ENCODE measurements at places on chromosomes 7 and 10. TPM values are rescaled to one million over a fixed set of nuclear protein-coding genes. Genes with fewer than 3 reads are reported as not detected.
A peak's percentile ranks its signal among the peaks of the same experiment; 100 is the strongest.

Gene HTR5A
- total RNA-seq, result not detected

Gene CYP26C1
- total RNA-seq, result 0.37 TPM

Gene ORAI2
- 48.5 TPM for total RNA-seq

Gene SEMA4G
- total RNA-seq, result 9.1 TPM

Gene HABP2
- not detected for total RNA-seq

Gene SUN3
- not detected for total RNA-seq

Gene LDB3
- 1.0 TPM for total RNA-seq

Gene CUBN
- 2.2 TPM for total RNA-seq

DNA sequence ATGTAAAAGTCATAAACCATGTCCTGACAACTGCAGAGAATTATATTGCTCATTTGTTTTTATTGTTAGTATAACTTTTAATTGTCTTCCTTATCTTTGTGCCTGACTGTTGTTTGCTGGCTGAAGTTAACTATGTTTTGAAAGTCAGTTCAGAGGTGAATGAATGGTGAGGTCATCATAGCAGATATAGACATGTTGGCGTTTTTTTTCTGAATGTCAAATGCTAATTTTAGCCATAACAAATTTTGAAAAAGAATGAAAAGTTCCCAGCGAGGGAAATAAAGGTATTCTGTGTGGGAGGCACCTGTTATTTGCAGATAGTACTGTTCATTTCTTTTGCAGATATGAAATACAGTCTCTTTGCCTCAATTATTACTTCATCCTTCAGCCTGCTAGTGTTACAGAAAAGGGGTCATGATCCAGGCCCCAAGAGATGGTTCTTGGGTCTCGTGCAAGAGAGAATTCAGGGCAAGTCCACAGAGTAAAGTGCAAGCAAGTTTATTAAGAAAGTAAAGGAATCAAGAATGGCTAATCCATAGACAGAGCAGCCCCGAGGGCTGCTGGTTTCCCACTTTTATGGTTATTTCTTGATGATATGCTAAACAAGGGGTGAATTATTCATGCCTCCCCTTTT is 96.5 kb downstream of the CAMK1D start:
- DNase-seq, result no peak

GRCh38 chr7:74297516-74298233 is 8.5 kb downstream of the CLIP2 start:
- no peak for DNase-seq

DNA sequence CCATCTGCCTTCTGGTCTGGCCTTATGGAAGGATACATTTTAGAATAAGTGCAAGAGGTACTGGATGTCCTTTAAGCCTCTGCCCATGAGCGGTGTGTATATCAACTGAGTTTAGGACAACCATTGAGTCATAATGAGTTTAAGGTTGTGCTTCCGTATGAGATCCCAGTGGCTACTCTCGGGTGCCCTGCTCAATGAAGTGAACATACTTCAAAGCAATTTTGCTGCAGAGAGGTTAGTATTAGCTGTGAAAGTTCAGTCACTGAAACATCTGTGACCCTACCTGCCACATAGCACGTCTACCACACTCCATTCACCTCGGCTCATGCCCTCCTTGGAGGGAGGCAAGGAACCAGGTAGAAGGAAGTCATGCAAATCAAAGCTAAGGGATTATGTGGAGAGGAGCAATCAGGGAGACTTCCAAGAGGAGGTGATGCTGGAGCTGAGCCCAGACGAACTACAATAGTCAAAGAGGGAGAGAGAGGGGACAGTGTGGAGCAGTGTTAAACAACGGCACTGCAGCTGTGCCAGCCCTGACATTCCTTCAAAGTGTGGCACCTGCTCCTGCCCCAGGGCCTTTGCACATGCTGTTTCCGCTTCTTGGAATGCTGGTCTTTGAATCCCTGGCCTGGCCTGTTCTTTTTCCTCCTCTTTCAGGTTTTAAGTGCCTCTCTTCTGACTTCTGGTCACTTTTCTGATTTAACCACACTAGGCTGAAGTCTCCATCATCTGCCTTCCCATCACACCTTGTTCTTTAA is 25.4 kb downstream of the BTBD16 start:
- no peak for DNase-seq

- no peak for DNase-seq
Measured at GRCh38 chr7:138338361-138338760, 121.7 kb upstream of the TRIM24 start.

- DNase-seq, result no peak
Measured at GRCh38 chr10:69278446-69278963, at the start of gene HK1. Gene HK1 (plus strand): TSS chr10:69278496.

- no peak for DNase-seq
Measured at GRCh38 chr10:79013406-79013987, 55.3 kb upstream of the ZMIZ1 start.

DNA sequence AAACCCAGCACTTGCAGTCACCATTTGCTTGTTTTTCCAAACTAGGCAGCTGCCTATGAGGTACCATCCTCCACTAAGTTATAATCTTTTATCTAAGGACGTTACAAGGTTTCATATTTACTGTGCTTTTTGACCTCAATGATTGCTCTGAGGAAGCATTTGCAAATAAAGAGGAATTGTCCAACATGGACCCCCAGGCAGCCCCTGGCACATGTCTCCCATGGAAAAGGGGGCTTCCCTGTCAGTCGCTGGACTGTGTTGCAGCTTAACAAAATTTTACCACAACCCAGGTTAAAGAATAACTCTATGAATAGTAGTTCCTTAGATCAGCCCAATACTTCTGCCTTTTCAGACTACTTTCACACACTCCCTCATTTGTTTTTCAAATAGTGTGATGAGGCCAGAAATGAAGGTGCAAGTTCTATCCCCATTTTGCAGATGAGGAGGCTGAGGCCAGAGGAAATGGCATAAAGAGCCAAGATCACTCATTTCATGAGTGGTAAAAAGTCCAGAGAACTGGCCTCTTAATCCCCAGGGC is 52.8 kb upstream of the ZPBP start:
- DNase-seq, result no peak

GRCh38 chr10:65847436-65848230 is 1078.2 kb upstream of the LRRTM3 start:
- DNase-seq, result no peak

GRCh38 chr7:94996369-94996768 is 89.0 kb downstream of the PPP1R9A start:
- no peak for DNase-seq

DNA sequence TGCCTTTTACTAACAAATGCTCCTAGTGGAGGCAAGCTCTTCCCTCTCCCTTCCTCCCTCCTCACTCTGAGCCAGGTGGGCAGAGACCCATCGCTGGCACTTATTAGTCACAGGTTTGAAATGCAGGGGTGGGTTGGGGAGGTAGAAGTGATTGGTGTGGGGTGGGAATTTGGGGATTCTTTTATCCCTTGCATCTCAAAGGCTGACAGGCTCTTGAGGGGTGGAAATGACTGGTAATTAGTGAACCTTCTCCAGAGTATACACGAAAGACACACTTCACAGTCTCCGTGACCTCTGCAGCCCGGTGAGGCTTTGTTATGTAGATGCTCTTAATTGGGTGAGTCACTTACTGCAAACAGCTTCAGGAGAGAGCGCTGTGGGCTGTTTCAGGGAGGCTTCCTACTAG is 13.9 kb upstream of the LRMDA start:
- DNase-seq, result no peak

DNA sequence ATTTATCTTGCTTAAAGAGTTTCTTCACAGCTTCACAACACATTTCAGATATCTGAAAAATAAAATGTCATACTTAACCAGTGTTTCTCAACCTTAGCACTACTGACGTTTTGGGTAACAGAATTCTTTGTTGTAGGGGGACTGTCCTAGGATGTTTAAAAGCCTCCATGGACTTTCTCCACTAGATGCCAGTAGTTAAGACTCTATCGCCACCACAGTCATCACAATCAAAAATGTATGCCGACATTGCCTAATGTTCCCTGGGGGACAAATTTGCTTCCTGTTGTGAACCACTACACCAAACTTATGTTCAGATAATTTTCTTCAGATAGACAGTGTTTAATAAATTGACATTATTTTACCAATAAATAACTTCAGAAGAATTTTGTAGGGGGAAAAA is 13.4 kb downstream of the NOC3L start:
- no peak for DNase-seq

DNA sequence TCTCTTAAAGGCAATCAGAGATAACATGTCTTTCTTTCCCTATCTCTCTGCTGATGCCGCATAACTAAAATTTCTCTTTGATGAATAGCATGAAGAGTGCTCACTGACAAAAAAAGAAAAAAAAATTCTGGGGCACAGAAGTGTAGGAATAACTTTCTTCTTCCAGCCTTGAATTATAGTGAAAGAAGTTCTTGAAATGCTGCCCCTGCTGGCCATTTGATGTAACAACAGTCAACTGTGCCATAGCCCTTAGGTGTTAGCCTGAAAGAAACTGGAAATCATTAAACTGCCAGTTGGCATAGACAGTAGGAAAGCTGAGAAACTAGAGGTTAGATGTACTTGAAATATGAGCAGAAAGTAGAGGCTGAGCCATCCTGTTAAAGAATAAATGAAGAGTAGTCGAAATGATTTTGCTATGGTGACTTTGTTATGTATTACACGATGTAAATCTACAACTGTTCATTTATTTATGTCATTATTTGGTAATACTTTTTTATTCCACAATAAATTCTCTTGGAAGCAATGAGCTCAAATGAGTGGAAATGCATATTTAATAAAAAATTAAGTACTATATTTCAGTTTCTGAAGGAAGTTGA is 48.3 kb upstream of the FAM171A1 start:
- DNase-seq, result peak; percentile 41

GRCh38 chr7:131630427-131630826 is 74.0 kb upstream of the PODXL start:
- DNase-seq, result no peak

- no peak for DNase-seq
Measured at GRCh38 chr7:142496545-142496991, 238.7 kb upstream of the PRSS58 start.

- no peak for DNase-seq
Measured at GRCh38 chr7:67311901-67312300, 315.3 kb downstream of the TYW1 start.

DNA sequence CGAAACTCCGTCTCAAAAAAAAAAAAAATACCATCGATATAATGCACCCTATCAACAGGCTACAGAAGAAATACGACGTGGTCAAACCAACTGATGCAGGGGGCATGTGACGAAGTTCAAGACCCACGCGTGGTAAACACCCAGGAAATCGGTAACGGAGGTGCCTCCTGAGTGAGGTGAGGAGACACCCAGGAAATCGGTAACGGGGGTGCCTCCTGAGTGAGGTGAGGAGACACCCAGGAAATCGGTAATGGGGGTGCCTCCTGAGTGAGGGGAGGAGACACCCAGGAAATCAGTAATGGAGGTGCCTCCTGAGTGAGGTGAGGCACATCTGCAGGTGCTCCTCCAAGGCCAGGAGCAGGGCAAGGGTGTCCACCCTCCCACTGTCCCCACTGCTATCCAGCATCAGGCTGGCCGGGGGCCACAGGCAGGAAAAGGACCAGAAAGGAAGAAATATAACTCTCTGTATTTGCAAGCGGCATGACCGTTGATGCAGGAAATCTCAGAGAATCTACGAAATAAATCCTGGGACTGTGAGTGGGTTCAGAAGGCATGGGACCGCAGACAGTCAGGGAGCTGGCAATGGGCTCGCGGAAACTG is 10.7 kb upstream of the GPR146 start:
- DNase-seq, result no peak

- peak; percentile 44 for DNase-seq
Measured at GRCh38 chr7:101173752-101174244, 6.3 kb downstream of the NAT16 start.

GRCh38 chr7:129122751-129123509 is 21.6 kb upstream of the TSPAN33 start:
- no peak for DNase-seq

DNA sequence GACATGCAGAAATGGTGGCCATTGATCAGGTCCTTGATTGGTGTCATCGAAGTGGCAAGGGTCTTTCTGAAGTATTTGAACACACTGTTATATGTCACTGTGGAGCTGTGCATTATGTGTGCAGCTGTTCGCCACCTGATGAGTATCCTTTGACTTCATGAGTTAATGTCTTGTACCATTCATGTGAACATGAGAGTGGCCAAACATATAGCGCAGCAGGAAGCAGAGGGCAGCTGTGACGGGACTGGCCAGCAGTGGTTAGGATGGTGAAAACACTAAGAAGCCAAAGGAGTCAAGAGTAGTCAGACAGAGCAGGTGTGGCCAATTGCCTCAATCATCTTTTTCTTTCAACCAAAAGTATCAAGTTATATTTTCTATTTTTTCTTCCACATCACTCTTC is 167.4 kb downstream of the IMMP2L start:
- no peak for DNase-seq

GRCh38 chr10:132514821-132515520 is 22.6 kb upstream of the INPP5A start:
- DNase-seq, result no peak

GRCh38 chr7:151247611-151248345 is 716 bp downstream of the SMARCD3 start:
- no peak for DNase-seq

DNA sequence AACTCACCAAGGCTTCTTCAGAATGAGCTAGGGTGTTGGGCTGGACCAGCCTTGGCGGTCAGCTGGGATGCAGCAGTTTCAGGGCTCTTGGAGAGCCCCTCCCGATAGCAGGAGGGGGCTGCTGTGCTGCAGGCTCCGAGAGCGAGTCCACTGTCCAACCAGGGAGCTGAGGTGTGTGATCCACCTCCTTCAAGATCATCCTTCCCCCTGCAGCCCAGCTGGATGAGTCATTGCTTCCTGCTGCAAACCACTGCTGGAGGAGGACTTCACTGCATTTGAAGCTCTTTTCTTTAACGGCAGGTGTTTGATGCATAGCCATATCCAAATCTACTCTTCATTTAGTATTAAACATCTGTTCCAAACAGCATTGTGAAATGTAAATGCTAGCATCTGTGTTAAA is 54.2 kb upstream of the EBF3 start:
- DNase-seq, result no peak

GRCh38 chr7:115340828-115341227 is 418.9 kb downstream of the MDFIC start:
- no peak for DNase-seq

- no peak for DNase-seq
Measured at GRCh38 chr10:119483001-119483400, 59.5 kb downstream of the RGS10 start.

DNA sequence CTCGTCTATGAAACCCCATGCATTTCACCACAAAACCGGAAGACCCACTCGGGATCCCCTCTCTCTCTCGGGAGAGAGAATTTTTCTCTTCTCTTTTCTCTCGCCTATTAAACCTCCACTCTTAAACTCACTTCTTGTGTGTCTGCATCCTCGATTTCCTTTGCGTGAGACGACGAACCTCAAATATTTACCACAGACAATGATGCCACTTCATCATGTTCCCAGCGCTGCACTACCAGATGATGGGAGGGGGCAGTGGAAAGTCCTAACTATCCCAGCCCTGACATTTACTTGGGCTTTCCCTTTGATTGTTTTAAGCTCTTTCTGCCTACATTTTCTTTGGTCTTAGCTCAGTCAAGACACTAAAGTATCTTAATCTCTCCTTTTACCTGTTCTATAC is 906.7 kb downstream of the GRID1 start:
- DNase-seq, result no peak

DNA sequence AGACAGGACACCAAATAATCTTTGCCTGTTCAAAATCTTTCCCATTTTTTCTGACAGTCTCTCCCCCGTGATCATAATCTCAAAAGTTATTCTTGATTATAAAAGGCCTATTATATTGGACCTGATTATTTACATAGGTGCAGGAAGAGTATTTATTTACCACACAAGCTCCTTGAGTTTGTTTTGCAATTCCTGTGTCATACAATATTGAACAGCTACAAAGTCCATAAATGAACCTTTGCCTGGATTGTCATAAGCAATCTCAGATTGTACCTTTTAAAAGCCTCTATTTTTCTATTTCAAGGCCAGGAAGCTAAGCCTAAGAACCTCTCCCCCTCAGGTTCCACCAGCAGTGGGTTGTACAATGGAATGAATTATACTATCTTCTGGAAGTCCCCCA is 183.9 kb upstream of the MEOX2 start:
- DNase-seq, result no peak

Measured in neural crest cell (in vitro differentiated cells).